Brain (organoid and tissue), 16 donors: ENCODE measurements at places on chromosomes 2 and 18.

- no peak for DNase-seq
These were observed 43.4 kb downstream of the CABLES1 start for GRCh38 chr18:23178661-23179081.

DNA sequence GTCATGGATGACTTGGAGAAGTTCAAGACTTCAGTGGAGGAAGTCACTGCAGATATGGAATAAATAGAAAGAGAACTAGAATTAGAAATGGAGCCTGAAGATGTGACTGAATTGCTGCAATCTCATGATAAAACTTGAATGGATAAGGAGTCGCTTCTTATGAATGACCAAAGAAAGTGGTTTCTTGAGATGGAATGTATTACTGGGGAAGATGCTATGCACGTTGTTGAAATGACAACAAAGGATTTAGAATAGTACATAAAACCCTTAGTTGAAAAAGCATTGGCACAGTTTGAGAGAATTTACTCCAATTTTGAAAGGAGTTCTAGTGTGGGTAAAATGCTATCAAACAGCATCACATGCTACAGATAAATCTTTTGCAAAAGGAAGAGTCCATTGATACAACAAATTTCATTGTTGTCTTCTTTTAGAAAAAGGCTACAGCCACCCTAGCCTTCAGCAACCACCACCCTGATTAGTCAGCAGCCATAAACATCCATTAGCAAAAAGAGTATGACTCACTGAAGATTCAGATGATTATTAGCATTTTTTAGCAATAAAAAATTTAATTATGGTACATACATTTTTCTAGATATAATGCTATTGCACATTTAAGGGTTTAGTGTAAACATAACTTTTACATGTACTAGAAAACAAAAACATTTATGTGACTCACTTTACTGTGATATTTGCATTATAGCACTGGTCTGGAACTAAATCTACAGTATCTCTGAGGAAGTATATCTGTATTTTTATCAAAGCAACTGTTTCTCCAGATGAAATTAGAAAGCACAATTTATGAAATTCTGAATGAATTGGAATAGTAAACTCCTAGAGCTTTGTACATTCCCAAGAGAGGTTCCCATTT, 110.5 kb upstream of the TACR1 start:
- no peak for DNase-seq

- no peak for DNase-seq
These were observed 53.7 kb downstream of the LCLAT1 start for GRCh38 chr2:30500699-30501098.

DNA sequence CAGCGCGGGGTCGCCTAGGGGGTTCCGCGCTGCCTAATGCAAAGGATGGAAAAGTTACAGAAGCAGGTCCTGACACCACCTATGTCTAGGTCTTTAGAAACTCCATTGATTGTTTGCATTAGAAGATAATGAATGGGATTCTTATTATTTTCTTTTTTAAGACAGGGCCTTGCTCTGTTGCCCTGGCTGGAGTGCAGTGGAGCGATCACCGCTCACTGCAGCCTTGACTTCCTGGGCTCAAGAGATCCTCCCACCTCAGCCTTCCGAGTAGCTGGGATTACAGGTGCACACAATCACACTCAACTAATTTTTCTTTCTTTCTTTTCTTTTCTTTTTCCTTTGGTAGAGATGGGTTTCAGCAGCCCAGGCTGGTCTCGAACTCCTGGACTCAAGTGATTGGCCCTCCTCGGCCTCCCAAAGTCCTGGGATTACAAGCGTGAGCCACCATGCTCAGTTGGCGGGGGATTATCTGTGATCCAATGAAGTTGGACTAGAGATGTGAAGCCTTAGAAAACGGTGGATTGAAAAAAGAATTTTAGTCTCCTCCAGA, 761 bp upstream of the IDH1 start:
- no peak for DNase-seq

DNA sequence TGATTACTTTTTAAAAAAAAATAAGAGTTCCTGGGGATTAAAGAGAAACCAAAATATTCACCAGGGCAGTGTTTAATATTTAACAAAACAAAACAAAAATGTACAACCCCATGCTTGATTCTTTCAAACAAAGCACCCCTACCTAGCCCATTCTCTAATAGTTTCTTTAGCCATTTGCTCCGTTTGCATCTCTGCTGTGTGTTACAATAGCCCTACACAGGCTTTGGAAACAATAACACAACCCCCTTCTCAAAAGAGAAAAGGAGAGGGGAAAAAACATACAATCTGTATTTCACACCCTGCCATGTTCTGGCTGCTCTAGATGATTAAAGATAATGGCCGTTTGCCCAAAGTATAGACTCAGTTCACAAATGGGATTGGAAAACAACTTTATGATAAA, 302.9 kb downstream of the CPS1 start:
- DNase-seq: no peak

GRCh38 chr2:207332480-207333212, 166.9 kb upstream of the KLF7 start:
- DNase-seq: no peak

DNA sequence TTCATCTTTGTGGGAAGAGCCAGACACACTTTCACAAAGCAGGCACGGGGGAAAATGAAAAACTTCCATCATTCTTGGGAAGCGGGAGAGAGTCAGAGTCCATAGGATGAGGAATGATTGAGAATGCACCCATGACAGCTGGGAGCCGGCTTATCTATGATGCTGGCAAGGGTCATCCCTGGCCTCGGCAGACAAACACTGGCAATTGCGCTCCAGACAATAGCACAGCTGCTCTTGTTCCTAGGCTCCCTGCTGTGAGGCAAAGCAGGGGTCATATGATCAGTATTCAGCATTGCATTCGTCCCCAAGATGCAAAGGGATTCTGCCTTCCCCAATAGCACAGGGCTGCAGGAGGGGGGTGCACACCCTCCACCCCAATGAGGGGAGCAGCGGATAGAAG, 33.0 kb downstream of the CYRIA start:
- DNase-seq: no peak

DNA sequence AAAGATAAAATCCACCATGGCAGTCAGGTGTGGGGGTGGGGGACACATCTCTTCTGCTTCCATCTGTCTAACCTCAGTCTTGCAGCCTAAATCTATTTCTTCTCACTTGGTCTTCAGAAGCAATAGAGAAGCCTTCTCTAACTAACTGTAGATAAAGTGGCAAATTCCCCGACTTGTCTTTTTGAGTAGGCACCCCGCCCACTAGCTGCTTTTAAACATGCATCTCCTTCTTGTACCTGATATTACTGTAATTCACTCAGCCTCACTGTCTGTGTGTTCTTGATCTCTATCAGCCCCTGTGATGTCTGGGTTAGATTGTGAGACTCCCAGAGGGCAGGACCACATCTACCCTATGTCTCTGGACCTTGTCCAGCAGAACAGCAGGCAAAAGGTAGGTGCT, 6.8 kb downstream of the MARCHF4 start:
- DNase-seq: no peak

- DNase-seq: no peak
These were observed 321.8 kb downstream of the ZEB2 start for GRCh38 chr2:144198116-144198515.

DNA sequence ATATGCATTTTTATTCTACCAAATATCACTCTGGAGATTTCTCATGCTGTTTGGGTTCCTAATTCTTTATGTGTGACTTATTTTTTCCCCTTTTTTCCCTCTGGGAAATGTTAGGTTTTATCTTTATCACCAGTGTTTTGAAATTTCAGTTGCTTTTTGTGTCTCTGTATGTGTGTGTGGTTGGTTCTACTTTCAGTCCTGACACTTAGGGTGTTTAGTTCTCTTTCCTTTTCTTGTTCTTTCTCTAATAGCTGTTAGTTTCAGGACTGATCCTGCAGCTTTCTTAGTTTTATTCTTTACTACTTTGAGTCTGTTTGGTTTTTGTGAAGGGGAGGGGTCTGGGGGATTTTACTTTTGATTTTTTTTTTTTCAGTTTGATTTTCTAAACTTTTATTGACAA, 23.1 kb downstream of the PPM1B start:
- DNase-seq: no peak

GRCh38 chr2:84487298-84487996, 28.4 kb upstream of the SUCLG1 start:
- no peak for DNase-seq

GRCh38 chr18:12421732-12422131, 14.0 kb downstream of the PRELID3A start:
- DNase-seq: no peak

GRCh38 chr2:24334245-24334633, 26.1 kb downstream of the ITSN2 start:
- DNase-seq: no peak

- DNase-seq: peak; percentile 58
These were observed 58.6 kb downstream of the ZEB2 start for GRCh38 chr2:144461308-144461766.

DNA sequence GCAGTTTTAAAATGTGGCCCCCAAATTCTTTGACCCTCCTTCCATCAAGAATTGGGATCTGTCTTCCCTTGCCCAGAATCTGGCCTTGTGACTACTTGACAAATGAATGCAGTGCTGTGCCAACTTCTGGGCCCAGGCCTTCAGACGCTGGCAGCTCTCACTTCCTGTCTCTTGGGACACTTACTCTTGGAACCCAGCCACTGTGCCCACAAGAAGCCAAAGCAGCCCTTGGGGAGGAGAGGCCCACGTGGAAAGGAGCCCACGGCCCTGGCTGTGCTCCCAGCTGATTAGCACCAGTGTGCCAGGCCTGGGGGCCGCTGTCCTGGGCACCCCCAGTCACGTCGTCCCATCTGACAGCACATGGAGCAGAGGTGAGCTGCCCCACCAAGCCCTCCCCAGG, 56.6 kb downstream of the RPL37A start:
- peak; percentile 82 for DNase-seq

DNA sequence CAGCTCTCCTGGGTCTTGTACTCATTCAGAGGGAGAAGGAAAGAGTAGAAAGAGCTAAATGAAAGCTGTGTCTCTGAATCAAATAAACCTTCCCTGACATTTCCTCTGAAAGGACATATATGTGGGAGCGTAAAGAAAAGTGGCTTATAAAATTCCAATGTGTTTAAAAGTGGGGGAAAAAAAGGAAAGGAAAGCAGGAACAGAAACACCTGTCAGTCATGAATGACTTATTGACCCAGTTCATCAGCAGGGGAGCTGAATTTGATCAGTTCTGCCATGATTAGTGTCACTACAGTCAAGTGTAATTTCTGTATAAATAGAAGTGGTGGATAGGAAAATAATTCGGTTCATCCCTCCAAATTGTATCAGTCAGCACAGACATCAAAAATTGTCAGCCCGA, 382.5 kb downstream of the ERBB4 start:
- DNase-seq: no peak

GRCh38 chr2:2866459-2866858, 511.2 kb downstream of the EIPR1 start:
- no peak for DNase-seq
